ENCODE measurements at places on chromosomes 11 and 22.

DNA sequence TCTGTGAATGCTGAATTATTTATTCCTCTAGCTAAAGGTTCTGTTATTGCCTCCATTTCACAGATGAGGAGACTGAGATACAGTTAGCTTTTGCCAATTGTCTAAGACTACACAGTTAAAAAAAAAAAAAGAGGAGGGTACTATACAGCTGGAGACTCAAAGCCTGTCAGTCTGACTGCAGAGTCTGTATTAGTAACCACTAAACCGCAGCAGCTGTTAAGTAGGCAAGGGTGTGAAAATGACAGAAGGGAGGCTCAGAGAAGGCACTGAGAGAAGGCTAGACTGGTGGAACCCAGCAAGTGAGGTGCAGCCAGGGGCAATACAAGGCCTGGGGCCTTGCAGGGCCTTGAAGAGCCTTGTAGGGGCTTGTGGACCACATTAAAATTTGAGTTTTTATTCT is 181.2 kb downstream of the CSNK2A3 start:
- peak; percentile 49 for DNase-seq

- DNase-seq, result no peak
Observed at GRCh38 chr11:112087212-112087611, 539 bp downstream of the SDHD start.

DNA sequence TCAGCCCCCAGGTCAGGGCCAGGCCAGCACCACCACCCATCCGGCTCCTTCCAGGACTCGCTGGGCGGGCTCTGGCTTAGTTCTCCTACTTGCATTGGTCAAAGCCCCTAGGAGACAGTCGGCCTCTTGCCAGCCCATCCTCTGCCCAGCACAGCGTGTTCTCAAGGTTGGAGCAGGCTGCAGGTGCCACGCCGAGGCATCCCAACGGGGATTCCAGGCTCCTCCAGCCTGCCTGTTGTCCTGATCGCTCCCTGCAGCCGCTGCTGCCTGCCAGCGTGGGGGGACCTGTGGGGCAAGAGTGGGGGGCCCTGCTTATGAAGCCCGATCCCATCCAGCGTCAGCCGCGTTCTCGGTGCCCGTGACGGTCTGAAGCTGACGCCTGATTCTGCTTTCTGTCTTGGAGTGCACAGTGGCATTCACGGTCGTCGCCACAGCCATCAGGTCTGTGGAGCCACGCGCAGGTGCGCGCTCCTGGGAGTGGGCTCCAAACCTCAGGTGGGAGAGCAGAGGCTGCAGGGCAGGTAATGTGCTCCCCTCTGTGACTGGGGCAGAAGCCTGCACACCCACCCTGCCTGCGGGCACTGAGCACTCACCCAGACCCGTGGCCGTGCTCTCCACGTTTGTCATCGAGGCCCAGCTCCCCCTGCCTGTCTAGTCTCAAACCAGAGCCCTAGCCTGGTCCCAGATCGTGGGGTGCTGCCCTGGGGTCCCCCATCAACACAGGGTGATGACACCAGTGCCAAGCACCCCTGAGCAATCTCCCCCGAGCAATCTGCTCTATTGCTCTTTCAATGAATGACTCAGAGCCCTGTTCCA is 991.6 kb downstream of the BRD1 start:
- no peak for DNase-seq

DNA sequence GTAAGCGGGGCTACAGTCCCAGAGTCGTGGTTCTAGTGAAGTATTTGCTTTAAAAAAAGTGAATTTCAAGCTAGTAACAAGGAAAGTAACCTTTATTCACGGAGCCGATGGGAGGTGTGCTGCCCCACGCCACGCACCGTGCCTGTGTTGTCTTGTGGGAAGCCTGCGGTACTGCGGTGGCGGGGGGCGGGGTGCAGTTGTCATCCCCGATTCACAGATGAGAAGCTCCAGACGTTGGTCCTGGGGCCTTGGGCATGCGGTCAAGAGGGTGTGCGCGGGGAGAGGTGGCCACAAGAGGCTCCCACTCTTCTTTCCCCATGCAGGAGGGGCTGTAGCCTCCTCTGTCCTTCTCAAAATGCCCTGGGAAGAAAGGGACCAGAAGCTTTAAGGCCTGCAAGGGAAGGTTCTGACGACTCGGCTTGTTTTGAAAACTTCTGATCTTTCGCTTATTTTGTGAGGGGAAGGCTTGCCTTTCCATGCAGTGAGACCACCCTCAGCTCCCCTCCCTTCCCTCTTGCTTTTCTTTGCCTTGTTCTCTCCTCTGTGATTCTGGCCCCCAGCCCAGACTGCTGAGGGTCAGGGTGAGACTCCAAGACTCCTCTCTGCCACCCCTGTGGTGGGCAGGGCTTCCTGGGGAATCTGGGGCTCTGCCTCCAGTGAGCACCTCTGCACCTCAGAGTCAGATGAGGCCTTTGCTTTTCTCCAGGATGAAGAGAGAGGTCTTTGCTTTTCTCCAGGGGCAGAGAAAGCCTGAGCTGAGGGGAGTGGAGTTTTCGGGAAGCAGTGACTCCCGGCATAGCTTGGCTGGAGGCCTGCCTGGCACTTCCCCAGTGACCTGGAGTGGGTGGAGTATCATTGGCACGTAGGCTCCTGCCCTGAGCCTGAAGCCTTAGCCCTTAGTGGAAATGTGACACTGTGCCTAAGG is 6.2 kb downstream of the GLB1L3 start:
- DNase-seq, result no peak
